Stomach (tissue), 19 donors: ENCODE measurements at places on chromosomes 2 and 18. TPM values are rescaled to one million over a fixed set of nuclear protein-coding genes. Genes with fewer than 3 reads are reported as not detected.
A peak's percentile ranks its signal among the peaks of the same experiment; 100 is the strongest.

DNA sequence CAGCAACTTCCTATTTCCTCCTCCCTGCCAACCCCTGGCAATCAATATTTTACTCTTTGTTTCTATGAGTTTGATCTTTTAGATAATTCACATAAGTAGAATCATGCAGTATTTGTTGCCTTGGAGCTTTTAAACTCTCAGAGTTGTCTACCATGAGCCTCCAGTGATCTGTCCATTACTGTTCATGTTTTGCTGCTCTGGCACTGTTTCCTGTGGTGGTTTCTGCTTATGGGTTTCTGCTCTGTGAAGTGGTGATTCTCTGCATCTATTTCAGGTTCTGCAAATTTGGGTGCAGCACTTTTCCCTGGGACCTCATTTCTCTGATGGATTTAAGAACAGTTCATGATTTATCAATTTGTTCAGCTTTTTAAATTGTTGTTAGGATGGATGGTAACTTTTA lies 908.1 kb upstream of the FANCL start:
- DNase-seq, result no peak
- H3K27ac ChIP-seq, result no peak overlapping the region
- H3K4me1 ChIP-seq, result no peaks in the 10 kb centered on the region
- no peaks in the 10 kb centered on the region for H3K36me3 ChIP-seq

GRCh38 chr18:79133724-79134123 lies 64.5 kb downstream of the ATP9B start:
- no peaks in the 10 kb centered on the region for H3K4me1 ChIP-seq
- DNase-seq, result peak; percentile 24
- H3K27me3 ChIP-seq, result no peaks in the 10 kb centered on the region
- no peak overlapping the region for H3K27ac ChIP-seq
- H3K36me3 ChIP-seq, result peaks cover 29% of the 10 kb centered on the region

GRCh38 chr2:217846321-217846743 lies 156.5 kb downstream of the TNS1 start:
- H3K36me3 ChIP-seq, result peaks cover 71% of the 10 kb centered on the region
- H3K27me3 ChIP-seq, result no peaks in the 10 kb centered on the region
- no peak for DNase-seq
- H3K4me3 ChIP-seq, result no peak overlapping the region

POTEC gene
- not detected for total RNA-seq

SERTAD2 gene
- total RNA-seq, result 11.0 TPM

DNA sequence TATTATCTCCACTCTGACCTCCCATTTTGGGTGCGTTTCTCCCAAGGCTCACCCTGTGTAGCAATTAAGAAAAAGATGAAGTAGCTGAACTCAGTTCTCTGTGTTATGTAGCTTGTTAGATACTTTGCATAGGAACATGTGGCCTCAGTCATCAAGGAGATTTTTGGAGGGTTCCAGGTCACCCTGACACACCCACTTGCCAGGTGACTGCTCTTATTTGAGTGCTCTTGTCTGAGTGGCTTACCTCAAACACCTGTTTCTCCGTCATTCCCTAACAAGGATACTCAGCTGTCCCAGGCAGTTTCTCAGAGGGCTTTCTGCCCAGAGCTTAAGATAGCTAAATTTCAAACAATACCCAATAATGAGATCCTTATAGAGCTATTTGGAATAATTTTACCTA lies 577.2 kb upstream of the HNMT start:
- no peaks in the 10 kb centered on the region for H3K36me3 ChIP-seq
- no peaks in the 10 kb centered on the region for H3K27me3 ChIP-seq

DNA sequence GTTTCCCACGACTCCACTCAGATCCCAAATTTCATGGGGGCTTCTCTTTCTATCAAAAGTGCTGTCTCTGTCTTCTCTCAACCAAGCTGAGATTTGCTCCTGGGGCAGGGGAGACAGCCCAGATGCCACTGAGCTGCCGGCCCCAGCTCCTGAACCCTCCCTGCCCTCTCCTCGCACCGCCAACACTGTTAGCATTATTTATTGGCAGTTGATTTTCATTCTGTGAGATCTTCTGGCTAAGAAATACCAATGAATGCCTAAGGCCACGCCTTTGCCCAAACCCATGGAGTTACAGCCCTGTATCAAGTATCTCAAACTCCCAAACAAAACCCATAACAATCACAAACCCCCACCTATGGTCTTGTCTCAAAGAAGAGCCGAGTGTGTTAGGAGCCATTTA lies 153.0 kb upstream of the TWIST2 start:
- no peak overlapping the region for H3K4me3 ChIP-seq
- H3K36me3 ChIP-seq, result no peaks in the 10 kb centered on the region
- H3K27ac ChIP-seq, result no peak overlapping the region
- DNase-seq, result no peak

GRCh38 chr2:558879-559278 lies 118.3 kb downstream of the TMEM18 start:
- H3K27me3 ChIP-seq, result no peaks in the 10 kb centered on the region
- H3K36me3 ChIP-seq, result no peaks in the 10 kb centered on the region
- no peak overlapping the region for H3K27ac ChIP-seq
- no peak for DNase-seq
- peaks cover 5% of the 10 kb centered on the region for H3K4me1 ChIP-seq

CD28 gene
- 4.4 TPM for total RNA-seq

DNA sequence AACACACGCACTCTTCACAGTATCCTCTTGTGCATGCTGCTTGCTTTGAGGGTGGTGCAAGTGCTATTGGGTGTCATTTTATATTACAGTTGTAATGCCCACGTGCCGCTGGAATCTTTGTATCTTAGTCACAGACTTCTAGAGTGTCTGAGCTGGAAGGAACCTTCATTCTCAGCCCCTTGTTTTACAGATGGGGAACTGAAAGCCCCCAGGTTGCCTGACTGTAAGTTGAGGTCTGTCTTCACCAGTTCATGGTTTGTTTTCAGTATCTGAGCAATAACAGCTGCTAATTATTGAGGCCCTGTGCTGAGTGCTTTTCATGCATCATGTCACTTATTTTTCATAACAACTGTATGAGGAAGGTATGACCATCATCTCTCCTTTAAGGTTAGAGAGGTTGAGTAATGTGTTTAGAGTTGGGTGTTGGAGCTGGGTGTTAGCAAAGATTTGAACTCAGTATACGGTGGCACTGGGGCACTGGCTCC lies 77.0 kb downstream of the PRKCE start:
- no peak overlapping the region for H3K27ac ChIP-seq
- no peaks in the 10 kb centered on the region for H3K27me3 ChIP-seq
- H3K4me1 ChIP-seq, result peaks cover 8% of the 10 kb centered on the region
- no peak for DNase-seq
- H3K36me3 ChIP-seq, result no peaks in the 10 kb centered on the region

- H3K36me3 ChIP-seq, result no peaks in the 10 kb centered on the region
- no peaks in the 10 kb centered on the region for H3K27me3 ChIP-seq
- DNase-seq, result no peak
These were observed 77.7 kb downstream of the TRIM43 start for GRCh38 chr2:95669441-95669991.

DNA sequence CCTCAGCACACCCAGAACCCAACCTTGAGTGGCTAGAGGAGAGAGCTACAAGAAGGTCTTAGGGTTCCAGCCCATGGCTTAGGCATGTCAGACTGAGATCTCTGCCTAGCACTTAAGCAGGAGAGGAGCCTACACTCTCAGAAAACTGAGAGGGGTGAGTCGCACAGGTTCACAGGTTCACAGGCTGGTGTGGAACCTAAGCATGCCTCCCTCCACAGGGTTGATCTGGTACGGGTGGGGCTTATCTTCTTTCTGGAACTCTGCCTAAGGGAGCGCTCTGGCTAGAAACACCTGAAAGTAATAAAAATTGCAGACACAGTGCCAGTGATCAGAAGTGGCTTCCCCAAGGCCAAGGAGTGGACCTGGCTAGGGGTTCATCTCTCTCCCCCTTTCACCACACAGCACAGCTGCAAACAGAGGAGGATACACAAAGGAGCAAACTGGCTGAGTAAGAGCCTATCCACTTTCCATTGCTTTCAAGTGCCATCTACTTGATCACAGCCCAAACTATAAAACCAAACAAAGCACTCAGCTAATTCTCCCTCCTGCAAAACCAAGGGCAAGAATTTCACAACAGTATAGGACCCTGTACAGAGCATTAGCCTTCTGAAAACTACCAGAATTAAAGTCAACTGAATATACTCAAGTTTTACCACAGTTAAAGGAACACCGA lies 481.9 kb upstream of the SETBP1 start:
- no peaks in the 10 kb centered on the region for H3K36me3 ChIP-seq
- no peaks in the 10 kb centered on the region for H3K4me1 ChIP-seq

DNA sequence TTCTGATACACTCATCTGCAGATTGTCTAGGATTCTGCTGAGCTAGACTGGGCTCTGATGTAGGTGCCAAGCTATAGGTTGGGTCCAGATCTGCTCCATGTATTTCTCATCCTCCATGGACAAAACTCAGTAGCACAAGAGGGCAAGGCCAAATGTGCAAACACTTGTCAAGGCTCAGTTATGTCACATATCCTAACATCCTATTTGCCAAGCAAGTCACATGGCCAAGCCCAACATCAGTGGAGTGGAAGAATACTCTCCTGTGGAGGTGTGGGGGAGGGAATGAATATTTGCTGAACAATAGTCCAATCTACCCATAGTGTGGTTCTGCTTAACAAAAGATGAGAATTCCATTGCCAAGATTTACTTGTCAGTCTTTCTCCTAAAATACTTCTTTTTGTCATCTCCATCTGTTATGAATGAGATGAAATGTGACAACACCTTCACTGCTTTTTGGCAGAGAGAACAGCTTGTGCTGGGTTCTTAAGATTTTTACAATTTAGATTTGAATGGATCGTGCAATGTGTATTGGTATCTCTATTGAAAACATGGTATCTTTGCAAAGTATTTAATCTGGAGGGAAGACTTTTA lies 89.9 kb downstream of the OXER1 start:
- H3K36me3 ChIP-seq, result peaks cover 5% of the 10 kb centered on the region
- no peaks in the 10 kb centered on the region for H3K27me3 ChIP-seq
- no peak overlapping the region for H3K4me3 ChIP-seq

GRCh38 chr18:54075689-54076088 lies 148.8 kb downstream of the MBD2 start:
- H3K27ac ChIP-seq, result no peak overlapping the region
- H3K4me1 ChIP-seq, result no peaks in the 10 kb centered on the region
- no peak overlapping the region for H3K4me3 ChIP-seq
- DNase-seq, result no peak
- H3K36me3 ChIP-seq, result no peaks in the 10 kb centered on the region
- no peaks in the 10 kb centered on the region for H3K27me3 ChIP-seq

DNA sequence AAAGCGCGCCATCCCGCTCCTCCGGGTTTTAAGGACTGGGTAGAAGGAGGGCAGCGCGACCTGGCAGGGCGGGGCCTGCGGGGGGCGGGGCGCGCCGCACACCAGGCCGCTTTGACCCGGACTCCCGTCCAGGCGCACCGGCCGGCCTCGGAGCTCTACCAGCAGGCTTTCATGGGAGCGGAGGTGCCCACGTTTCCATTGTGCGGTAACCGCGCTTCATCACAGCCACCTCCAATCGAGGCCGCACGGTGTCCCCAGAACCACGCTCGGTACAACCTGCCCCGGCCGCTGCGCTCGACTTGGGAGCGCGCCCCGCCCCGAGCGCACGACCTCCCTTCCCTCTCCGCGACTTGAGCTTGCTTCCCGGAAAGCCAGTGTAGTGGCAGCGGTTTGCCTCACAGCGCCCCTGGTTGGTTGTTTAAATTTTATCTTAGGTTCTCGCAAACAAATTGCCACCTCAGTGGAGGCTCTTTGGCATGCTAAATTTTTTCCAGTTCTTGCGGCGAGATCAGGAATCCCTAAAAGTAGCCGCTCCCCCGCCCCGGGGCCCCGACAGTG lies 280 bp upstream of the CYP1B1 start:
- no peaks in the 10 kb centered on the region for H3K36me3 ChIP-seq
- H3K4me1 ChIP-seq, result peaks cover 43% of the 10 kb centered on the region
- H3K27ac ChIP-seq, result peak overlapping the region; percentile 91

CEBPZOS gene
- 26.8 TPM for total RNA-seq

ACKR3 gene
- total RNA-seq, result 15.1 TPM

DNA sequence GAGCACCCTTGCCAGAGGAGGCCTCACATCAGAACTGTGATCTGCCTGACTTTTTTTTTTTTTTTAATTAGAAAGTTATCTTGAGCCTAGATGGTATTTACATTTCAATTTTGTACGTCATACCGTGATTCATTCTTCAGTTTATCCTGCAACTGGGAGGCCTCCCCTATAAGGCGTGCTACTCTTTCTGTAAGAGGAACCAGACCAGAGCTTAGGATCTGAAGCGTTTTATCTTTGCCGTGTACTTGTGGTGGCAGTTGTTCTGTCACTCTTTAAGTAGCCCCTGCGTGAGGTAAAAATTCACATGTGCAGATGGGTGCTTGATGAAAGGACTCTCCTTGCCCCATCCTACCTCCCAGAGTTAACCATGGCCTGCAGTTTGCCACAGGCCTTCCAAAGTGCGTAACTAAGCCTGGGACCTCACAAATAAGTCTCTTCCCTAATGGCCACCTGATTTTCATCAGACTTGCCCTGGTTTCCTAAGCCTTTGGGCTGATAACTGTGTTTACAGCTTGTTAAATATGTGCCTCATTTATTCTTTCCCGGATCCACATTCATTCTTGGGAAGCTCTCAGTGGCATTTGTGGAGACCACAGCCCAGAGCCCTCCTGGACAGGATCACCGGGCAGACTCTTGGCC lies 96.0 kb downstream of the MTCL1 start:
- no peaks in the 10 kb centered on the region for H3K36me3 ChIP-seq
- no peaks in the 10 kb centered on the region for H3K27me3 ChIP-seq
- H3K4me3 ChIP-seq, result no peak overlapping the region
- peak overlapping the region; percentile 82 for H3K27ac ChIP-seq

DNA sequence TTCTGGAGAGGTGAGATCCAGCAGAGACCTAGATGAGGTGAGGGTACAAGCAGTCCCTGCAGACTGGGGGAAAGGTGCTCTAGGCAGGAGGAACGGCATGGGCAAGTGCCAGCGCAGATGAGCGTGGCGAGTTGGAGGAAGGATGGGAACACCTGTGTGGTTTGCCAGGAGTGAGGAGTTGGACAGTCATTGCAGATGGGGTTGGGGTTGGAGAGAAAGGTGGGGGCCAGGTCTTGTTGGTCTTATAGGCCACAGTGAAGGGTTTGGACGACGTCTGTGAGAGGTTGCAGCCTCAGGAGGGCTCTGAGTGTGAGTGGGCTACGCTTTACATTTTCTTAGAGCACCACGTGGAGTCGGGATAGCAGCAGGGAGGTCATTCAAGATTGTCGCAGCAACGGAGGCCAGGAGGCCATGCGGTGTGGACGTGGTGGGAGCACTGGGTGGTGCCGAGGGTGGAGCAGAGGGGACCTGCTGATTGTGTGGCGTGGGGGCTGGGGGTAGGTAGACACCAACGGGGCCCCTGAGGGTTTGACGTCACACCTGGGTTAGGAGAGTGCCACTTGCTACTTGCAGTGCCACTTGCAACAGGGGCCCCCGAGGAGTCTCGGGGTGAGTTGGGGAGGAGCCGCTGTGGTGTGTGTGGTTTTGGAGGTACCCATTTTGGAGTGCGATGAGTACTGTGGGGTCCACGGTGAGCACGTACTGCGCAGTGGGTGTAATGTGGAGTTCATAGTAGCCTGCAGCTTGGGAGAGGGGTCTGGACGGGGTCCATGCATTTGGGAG lies 66.2 kb downstream of the LPIN1 start:
- no peaks in the 10 kb centered on the region for H3K27me3 ChIP-seq
- no peaks in the 10 kb centered on the region for H3K4me1 ChIP-seq
- peaks cover 27% of the 10 kb centered on the region for H3K36me3 ChIP-seq
- no peak for DNase-seq
- no peak overlapping the region for H3K4me3 ChIP-seq
- no peak overlapping the region for H3K27ac ChIP-seq

GRCh38 chr2:109562421-109562820 lies 51.3 kb downstream of the SEPTIN10 start:
- H3K4me1 ChIP-seq, result peaks cover 8% of the 10 kb centered on the region
- no peaks in the 10 kb centered on the region for H3K27me3 ChIP-seq
- no peak overlapping the region for H3K4me3 ChIP-seq
- H3K27ac ChIP-seq, result no peak overlapping the region
- no peak for DNase-seq
